Common myeloid progenitor, CD34-positive (primary cell): ENCODE measurements at places on chromosomes 16 and 17.

DNA sequence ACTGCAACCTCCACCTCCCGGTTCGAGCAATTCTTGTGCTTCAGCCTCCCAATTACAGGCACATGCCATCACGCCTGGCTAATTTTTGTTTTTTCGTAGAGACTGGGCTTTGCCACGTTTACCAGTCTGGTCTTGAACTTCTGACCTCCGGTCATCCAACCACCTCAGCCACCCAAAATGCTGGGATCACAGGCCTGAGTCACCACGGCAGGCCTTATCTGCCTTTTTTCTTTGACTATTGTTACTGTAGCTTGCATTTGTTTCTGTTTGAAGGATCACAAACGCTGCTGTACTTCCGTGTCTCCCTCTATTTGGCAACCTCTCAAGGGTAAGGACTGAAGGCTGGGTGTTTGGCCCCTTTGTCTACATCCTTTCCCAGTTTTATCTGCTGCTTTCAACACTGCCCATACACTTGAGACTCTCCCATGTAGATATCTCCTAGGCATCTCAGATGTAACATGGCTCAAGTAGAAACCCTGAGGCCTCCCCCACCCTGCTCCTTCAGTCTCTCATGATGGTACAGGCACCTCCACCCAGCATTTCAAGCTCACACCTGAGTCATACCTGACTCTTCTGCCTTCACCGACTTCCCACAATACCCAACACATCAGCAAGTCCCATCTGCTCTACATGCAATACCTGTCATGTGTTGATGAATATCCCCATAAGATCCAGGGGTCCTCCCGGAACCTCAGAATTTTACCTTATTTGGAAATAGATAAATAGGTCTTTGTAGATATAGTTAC is 219.0 kb downstream of the CPPED1 start:
- DNase-seq, result no peak

- DNase-seq, result peak; percentile 17
These were observed 33.8 kb downstream of the FA2H start for GRCh38 chr16:74740795-74741304.

DNA sequence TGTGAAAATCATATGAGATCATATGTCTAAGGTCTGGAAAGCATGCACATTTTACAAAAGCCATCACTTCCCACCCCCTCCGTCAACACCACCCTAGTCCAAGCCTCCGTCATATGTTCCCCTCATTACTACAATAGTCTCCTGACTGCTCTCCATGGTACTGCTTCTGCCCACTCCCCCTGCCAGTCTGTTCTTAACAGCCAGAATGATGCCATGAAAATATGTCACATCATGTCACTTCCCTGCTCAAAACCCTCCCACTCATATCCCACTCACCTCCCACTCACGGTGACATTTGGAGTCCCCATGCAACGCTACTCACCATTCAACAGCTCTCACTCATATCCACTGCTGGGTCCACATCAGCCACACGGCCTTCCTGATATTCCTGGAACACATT is 432.3 kb downstream of the XYLT1 start:
- no peak for DNase-seq

- peak; percentile 83 for DNase-seq
These were observed 63.4 kb downstream of the KLHDC4 start for GRCh38 chr16:87702325-87702811.

GRCh38 chr17:77741109-77741508 is 217.4 kb upstream of the TNRC6C start:
- DNase-seq, result peak; percentile 12

GRCh38 chr16:81917375-81917774 is 93.9 kb downstream of the SDR42E1 start:
- no peak for DNase-seq

DNA sequence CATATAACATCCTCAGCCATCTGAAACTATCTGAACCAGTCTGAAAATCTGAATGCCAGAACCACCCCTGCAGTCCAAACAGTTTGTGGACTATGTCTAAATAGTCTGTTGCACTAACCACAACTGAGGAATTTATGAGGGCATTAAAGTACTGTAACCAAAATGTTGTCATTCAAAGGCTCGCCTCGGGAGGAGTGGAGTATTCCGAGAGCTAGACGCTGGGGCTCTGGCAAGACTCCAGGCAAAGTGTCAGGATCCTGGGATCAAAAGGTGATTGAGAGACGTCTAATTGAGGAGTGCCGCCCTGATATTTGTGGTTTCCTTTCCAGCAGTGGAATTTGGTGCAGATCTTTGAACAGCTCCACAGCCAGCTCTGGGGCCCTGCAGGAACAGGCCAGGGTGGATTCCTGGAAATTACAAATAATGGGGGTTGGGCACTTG is 142.9 kb upstream of the MYOCD start:
- no peak for DNase-seq
